Activated T-helper 1 cell treated with Interleukin-2 at 50 U/mL for 16 hours (primary cell): ENCODE measurements at places on chromosomes 16 and 17.

- DNase-seq: no peak
These were observed 18.0 kb downstream of the ADAM11 start for GRCh38 chr17:44776628-44777393.

DNA sequence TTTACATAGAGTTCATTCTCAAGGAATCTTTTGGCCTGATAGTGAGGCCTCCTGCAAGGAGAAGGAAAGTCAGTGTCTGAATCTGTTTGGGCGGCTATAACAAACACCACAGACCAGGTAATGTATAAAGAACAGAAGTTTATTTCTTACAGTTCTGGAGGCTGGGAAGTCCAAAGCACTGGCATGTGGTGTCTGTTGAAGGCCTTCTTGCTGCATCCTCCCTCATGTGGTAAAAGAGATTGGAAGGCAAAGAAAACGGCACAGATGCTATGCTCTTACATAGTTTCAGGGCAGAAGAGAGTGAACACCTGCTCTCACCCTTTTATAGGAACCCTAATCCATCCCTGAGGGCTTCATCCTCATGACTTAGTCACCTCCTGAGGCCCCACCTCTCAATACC is 31.2 kb upstream of the DNAJA2 start:
- no peak for DNase-seq

GRCh38 chr17:55727920-55728319 is 5.3 kb upstream of the TMEM100 start:
- DNase-seq: no peak

GRCh38 chr17:78342449-78343186 is 17.3 kb downstream of the SOCS3 start:
- no peak for DNase-seq

- DNase-seq: no peak
These were observed 81.2 kb downstream of the USP22 start for GRCh38 chr17:20961586-20961985.

- DNase-seq: no peak
These were observed 365.7 kb downstream of the SEC14L1 start for GRCh38 chr17:77506371-77506991.

DNA sequence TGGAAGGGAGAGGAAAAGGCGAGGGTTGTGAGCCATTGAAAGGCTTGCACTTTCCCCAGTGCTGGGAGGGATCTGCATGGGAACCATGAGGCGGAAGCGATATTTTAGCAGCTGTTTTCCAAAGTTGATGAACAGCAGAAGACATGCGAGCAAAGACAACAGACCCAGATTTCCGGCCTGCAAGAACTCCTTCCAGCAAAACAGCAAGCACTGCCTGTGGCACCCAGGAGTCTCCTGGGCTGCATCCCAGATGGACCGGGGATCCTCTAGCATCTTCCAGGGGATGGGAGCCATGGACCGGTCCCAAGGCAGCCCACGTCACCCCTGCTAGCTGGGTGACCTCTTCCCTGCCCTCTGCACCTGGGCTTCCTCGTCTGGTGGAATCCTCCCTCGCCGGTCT is 162.8 kb downstream of the IRF8 start:
- DNase-seq: no peak

DNA sequence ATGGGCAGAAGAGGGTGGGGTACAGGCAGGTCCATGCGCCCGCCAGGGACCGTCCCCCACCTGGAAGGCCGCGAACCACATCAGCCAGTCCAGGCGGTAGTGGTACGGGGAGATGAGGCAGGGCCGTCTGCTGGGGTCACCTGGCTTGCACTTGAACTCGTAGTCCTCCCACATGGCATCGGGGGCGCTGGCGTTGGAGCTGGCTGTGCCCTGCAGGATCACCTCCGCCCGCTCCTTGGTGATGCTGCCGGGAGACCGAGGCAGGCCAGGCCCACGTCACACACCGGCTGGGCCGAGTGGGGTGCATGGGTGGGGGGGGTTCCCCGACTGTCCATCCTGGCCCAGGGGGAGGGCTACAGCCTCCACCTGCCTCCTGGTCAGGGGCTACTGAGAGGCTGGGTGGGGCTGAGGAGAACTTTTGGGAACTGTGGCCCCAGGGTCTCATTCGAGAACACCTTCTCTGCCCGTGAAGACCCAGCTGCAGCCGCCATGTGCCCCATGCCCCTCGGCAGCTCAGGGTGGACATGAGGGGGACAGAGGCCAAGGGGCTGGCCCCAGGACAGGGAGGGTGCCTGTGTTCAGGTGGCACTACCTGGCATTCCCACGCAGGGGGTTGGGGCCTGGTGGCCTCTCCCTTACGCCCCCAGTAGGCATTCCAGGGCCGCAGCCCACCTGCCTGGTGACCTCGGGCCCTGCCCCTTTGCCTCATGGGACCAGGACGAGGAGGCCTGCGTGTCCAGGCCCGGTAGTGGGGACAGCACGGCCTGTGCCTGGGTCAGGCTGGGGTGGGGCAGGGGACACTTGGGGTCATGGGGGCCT is 69.5 kb upstream of the GNG13 start:
- DNase-seq: no peak

- DNase-seq: no peak
These were observed 34.6 kb upstream of the TNRC6C start for GRCh38 chr17:77923776-77924513.

GRCh38 chr17:17300624-17301568 is 2.3 kb upstream of the NT5M start:
- no peak for DNase-seq

DNA sequence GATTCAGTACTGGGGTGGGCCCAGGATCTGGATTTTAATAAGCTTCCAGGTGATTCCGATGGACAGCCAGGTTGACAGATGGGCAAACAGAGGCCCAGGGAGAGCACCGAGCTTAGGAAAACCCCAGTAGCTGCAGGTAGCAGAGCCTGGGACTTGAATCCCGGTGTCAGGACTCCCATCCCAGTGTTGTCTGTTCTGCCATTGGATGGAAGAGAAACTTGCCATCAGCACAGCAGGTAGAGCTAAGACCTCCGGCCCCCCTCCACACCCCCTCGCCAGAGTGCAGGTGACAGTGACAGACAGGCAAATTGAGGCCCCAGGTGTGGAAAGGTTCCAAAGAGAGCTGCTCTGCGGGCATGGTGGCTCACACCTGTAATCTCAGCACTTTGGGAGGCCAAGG is 12.4 kb downstream of the KATNB1 start:
- DNase-seq: no peak

GRCh38 chr17:33990943-33991706 is 264.0 kb upstream of the CCL2 start:
- DNase-seq: no peak

DNA sequence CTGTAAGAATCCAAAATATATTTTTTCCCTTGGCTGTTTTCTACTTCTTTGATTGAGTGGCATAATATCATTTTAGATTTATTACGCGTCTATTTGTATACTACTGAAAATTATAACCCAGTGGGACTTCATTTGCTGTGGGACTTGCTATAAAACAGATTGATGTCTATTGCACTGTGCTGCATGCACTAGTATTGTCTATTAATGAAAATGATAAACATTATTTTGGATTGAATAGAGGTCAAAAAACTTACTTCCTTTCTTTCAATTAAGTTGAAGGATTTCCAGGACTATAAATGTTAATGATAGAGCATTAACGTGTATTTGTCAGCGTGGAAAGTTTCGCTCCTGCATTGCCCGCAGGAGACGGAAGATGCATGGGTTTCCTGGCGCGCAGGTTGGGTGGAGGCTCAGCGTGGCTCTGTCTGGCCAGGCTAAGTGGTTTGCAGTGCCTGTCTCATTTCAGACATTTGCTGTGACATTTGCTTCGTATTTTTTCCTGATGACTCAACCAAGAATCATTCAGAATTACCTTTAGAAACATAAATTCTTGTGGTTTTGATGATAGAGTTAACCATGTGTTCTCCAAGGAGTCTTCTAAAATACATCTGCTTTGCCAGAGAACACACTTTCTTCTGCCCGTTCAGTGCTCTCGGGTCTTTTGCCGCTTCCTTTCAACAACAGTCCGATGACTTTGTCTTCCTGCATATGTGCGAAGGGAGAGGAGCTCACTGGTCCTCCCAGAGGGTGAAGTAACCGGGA is 216.7 kb downstream of the RPTOR start:
- DNase-seq: peak; percentile 54

DNA sequence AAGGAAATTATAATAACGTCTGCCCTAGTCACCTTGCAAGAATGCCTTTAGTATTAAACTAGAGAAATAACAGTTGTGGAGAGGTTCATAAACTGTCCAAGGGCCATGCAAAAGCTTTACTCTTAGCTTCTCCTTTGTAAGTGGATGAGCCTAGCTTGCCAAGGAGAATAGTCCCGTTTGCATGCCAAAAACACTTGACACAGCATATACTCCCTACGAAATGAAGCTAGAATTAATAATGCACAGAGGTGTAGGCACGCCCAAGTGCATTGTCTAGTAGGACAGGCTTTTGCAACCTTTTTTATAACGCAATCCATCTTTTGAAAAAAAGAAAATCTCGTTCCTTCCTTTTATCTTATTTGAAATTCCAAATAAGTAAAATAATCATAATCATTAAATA is 12.8 kb upstream of the CDRT4 start:
- no peak for DNase-seq

- DNase-seq: no peak
These were observed 227.2 kb upstream of the MON1B start for GRCh38 chr16:76963614-76964315.

DNA sequence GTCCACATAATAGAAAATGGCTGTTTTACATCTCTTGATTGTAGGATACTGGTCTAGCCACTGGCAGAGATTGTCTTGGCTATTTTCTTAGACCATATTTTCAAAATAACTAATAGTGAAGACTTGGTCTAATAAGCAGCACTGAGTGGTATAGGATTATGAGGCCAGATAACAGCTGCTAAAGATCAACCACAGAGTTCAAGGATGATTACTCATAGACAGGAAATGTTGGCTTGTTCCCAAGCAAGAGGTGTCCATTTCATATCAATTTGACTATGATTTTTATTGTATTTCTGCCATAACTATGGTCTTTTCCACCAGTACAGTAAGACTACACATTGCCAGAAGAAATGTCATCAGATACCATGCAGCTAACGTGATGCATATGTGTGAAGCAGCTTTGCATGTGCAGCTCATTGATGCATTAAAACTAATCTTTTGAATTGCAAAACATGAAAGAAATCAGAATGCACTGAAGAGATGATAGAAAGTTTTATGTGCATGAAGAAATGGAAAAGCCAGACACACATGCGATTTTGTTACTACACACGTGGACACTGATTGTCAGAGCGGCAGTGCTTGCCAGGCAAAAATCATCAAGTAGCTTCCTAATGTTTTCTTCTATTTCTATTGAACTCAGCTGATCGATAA is 693.3 kb downstream of the CDH11 start:
- no peak for DNase-seq

DNA sequence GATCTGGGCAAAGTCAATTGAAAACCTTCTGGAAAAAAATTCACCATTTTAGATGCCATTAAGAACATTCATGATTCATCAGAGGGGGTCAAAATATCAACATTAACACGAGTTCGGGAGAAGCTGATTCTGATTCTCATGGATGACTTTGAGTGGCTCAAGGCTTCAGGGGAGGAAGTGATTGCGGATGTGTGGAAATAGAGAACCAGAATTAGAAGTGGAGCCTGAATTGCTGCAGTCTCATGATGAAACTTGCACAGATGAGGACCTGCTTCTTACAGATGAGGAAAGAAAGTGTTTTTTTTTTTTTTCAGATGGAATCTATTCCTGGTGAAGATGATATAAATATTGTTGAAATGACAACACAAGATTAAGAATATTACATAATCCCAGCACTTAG is 12.9 kb downstream of the ITGAX start:
- DNase-seq: no peak

DNA sequence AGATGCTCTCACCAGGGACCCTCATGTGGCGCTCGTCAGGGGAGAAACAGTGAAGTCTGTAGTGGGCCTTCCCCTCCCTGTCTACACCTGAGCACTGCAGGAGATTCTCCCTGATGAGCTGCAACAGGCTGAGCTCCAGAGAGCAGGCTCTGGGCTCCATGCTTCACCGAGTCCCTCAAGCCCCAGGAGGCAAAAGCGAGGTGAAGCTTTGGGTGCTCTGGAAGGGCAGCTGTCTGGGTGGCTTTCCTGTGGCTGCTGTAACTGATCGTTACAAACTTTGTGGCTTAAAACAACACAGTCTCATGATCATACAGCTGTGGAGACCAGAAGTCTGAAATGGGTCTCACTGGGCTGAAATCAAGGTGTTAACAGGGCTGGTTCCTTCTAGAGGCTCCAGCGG is 12.1 kb upstream of the CD300LD start:
- no peak for DNase-seq

DNA sequence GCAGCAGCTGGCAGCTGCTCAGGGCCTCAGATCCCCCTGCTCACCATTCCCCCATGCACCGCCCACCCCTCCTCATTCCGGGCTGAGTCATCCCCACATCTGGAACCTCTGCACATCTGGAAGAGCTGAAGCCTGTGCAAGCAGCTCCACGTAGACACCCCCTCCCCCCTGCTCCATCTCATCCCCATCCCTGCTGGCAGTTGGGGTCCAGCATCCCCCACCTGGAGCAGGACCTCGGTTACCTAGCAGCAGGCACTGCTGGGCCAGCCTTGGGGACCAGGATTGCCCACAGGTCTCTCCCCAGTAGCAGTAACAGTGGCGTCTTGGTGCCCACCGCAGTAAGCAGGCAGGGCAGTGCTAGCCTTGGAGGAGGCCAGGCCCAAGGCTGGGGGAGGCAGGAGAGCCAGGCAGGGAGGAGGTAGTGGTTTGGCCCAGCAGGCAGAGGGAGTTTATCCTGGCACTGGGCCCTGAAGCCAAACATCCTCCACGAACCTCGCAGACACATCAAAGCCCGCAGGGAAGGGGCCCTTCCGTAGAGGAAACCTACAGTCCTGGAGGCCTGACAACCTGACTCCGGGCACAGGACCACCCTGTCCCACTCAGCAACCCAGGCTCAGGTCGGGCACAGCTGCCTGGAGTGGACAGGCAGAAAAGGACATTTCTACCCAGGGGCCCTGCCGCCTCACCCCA is 7.7 kb upstream of the TMEM92 start:
- DNase-seq: no peak

DNA sequence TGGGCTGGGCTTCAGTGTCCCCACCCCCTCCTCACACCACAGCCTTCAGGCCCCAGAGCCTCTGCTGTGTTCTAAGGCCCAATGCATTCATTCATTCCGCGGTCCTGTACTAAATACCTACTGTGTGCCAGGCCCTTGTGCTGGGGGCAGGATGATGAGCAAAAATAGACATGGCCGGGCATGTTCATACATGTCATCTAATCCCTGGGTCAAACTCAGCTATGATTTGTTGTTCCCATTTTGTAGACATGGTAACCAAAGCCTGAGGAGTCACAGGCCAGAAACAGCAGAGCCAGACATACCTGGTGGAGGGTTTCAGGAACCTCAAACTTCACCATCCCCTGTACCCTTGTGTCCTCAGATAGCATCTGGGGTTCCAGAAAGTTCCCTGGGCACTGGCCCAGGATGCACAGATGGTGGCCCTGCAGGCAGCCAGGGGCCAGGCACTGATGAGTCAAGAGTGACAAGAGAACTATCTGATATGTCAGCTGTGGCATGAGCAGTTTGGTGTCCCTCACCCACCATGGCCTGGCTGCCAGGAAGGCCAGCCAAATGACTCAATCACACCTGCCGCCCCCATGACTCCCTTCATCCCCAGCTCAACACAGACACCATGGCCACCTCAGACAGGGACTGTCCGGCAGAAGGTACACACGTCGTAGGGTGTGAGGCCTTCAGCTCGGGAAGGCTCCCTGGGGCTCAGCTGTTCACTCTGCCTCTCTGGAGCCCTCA is 2.7 kb upstream of the RRAD start:
- DNase-seq: no peak
